ENCODE measurements at places on chromosomes 3 and 15. TPM values are rescaled to one million over a fixed set of nuclear protein-coding genes. Genes with fewer than 3 reads are reported as not detected.
A peak's percentile ranks its signal among the peaks of the same experiment; 100 is the strongest.

GOLGA8T gene
- polyA plus RNA-seq, result 0.04 TPM

TPRA1 gene
- 58.0 TPM for polyA plus RNA-seq

PTX3 gene
- polyA plus RNA-seq, result 131 TPM

DNA sequence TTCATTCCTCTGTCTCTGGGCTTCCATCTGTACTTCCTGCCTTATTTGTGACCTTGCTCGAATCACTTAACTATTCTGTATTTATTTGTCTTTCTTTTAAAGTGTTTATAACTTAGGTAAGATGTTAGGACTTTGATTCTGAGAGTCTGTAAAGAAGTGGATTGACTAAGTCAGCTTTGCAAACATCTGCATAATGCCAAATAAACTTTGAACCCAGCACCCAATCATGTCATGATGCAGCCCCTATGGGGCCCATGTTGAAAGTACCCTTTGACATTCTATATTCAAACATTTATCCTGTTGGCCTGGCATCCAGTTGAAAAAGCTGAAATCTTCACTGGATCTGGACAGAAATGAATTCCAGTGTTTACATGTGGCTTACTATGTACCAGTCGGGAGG, 3.8 kb upstream of the MYRIP start:
- DNase-seq, result no peak
- H3K27ac ChIP-seq, result no peak overlapping the region
- H3K4me3 ChIP-seq, result no peak overlapping the region
- peaks cover 7% of the 10 kb centered on the region for H3K4me1 ChIP-seq
- no peaks in the 10 kb centered on the region for H3K36me3 ChIP-seq

DNA sequence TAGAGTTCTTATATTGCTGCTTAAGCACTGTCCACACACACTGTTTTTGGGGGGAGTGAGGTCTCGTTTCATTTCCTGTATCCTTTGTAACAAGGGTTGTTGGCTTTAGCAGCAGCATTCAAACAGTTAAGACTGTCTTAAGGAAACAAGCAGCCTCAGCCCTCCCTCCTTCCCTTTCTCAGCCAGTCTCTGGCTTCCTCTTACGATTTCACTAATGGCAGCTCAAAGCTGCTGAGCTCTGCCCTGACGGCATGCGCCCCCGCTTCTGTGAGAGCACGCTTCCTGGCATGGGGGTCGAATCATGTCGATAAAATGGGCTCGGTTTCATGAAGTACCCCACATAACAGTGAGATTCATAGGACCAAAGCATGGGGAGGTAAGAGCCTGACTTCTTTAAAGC, 105.0 kb downstream of the KLHL25 start:
- peak overlapping the region; percentile 82 for H3K27ac ChIP-seq
- H3K4me3 ChIP-seq, result peak overlapping the region; percentile 53
- H3K4me1 ChIP-seq, result peaks cover 32% of the 10 kb centered on the region
- DNase-seq, result peak; percentile 85
- H3K36me3 ChIP-seq, result peaks cover 10% of the 10 kb centered on the region

DNA sequence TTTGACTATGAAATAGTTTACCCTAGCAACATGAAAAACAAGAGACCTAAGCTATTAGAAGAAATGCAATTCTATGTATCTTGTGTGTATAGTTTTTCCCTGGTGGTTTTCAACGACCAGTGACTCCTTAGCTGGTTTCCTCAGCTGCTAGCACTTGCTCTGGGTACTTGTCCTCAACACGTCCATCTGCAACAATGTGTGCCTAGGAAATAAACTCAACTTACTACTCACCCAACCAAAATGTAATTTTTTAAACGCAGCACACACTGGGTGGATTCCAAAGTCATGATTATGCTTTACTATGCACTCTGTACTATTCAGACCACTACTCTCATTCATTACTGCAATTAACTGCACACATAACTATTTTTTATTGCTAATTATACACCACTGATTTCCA, 31.0 kb downstream of the CPA3 start:
- H3K36me3 ChIP-seq, result no peaks in the 10 kb centered on the region
- peaks cover 31% of the 10 kb centered on the region for H3K27me3 ChIP-seq
- H3K27ac ChIP-seq, result no peak overlapping the region
- H3K4me3 ChIP-seq, result no peak overlapping the region
- H3K4me1 ChIP-seq, result no peaks in the 10 kb centered on the region
